ENCODE measurements at places on chromosomes 1 and 21.

DNA sequence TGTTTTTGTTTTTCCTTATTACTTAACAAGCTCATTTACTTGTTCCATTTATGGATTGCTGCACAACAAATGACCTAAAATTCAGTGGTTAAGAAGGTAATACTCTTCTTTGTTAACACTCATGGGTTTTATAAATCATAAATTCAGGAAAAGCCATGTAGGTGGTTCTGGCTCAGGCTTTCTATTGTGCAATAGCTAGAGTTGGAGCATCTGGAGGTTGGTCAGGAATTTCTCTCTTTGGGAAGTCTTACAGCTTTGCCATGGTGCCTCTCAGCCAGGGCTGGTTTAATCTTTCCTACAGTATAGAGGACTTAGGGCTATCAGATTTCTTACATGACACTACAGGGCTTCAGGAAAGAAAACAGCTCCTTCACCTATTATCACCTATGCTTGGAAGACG lies 1677.1 kb downstream of the KCNT2 start:
- no peaks in the 10 kb centered on the region for H3K4me1 ChIP-seq
- H3K27me3 ChIP-seq, result no peaks in the 10 kb centered on the region

- H3K4me3 ChIP-seq, result no peak overlapping the region
- peaks cover 7% of the 10 kb centered on the region for H3K4me1 ChIP-seq
- no peak overlapping the region for H3K27ac ChIP-seq
- H3K36me3 ChIP-seq, result peaks cover 3% of the 10 kb centered on the region
- no peak for DNase-seq
Observed at GRCh38 chr1:26536081-26536480, 6.5 kb downstream of the RPS6KA1 start.

GRCh38 chr1:63671514-63671913 lies 78.3 kb downstream of the PGM1 start:
- DNase-seq, result no peak
- H3K36me3 ChIP-seq, result no peaks in the 10 kb centered on the region
- H3K4me3 ChIP-seq, result no peak overlapping the region

- no peak overlapping the region for H3K27ac ChIP-seq
- no peaks in the 10 kb centered on the region for H3K4me1 ChIP-seq
- no peaks in the 10 kb centered on the region for H3K27me3 ChIP-seq
- no peaks in the 10 kb centered on the region for H3K36me3 ChIP-seq
- no peak overlapping the region for H3K4me3 ChIP-seq
- no peak for DNase-seq
Observed at GRCh38 chr1:33944846-33945245, 81.0 kb downstream of the HMGB4 start.

- no peaks in the 10 kb centered on the region for H3K36me3 ChIP-seq
- no peak overlapping the region for H3K4me3 ChIP-seq
- peaks cover 30% of the 10 kb centered on the region for H3K4me1 ChIP-seq
- DNase-seq, result no peak
- H3K27me3 ChIP-seq, result no peaks in the 10 kb centered on the region
Observed at GRCh38 chr21:16309250-16309971, 579.6 kb downstream of the USP25 start.

DNA sequence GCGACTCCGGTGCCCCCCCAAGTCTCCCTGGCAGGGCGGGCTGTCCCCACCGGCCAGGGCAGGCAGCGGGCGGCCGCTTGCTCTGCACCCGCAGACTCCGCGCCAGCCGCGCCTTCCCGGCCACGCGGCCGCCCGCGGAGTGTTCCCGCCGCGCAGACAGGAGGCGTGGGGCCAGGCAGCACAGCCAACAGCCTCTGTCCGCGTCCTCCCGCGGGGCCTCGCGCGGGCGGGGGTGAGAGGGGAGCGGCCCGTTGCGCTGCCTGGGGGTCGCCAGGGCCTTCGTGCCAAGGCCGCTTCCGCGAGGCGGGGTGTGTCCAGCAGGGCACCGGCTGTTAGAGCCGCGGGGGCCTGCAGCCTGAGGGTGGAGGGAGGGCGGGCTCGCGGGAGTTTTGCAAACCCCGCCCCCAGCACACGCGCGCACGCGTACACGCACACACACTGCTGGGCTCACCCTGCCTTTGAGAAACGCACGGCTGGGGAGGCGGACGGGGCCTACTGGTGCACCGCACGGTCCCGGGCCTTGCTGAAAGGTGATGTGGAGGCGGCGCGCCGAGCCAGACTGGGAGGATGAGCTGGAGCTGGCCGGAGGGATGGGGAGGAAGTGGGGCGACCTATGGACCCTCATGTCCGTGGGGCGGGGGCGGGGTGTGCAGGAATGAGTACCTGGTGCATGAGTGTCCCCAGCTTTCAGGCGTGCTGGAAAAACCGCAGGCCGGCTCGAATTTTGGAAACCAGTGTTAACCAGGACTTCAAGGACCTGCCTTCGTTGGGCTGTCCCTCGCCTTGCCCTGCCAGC lies 41.5 kb downstream of the KIAA1614 start:
- no peaks in the 10 kb centered on the region for H3K27me3 ChIP-seq
- DNase-seq, result no peak
- H3K27ac ChIP-seq, result no peak overlapping the region
- H3K4me3 ChIP-seq, result no peak overlapping the region
- no peaks in the 10 kb centered on the region for H3K4me1 ChIP-seq
- H3K36me3 ChIP-seq, result peaks cover 8% of the 10 kb centered on the region

DNA sequence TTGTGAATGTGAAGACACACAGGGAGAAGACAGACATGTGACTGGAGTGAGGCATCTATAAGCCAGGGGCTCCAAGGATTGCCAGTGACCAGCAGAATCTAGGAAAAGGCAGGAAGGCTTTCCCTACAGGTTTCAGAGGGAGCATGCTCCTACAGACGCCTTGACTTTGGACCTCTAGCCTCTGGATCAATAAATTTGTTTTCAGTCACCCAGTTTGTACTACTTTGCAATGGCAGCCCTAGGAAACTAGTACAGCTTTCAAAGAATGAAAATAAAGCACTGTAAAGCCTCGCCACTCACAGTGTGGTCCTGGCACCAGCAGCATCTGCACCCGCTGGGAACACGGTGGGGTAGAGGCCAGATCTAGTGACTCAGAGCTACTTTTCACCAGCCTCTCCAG lies 510.0 kb downstream of the LTN1 start:
- H3K27me3 ChIP-seq, result no peaks in the 10 kb centered on the region
- H3K4me3 ChIP-seq, result no peak overlapping the region
- no peaks in the 10 kb centered on the region for H3K36me3 ChIP-seq
- DNase-seq, result no peak

GRCh38 chr1:178844436-178844835 lies 26.4 kb downstream of the ANGPTL1 start:
- H3K4me3 ChIP-seq, result no peak overlapping the region
- no peak for DNase-seq
- no peak overlapping the region for H3K27ac ChIP-seq
- no peaks in the 10 kb centered on the region for H3K36me3 ChIP-seq

- H3K27ac ChIP-seq, result no peak overlapping the region
- H3K4me1 ChIP-seq, result no peaks in the 10 kb centered on the region
- no peak for DNase-seq
- no peaks in the 10 kb centered on the region for H3K27me3 ChIP-seq
Observed at GRCh38 chr21:26245428-26245827, 74.9 kb upstream of the APP start.

- no peak overlapping the region for H3K27ac ChIP-seq
- H3K4me3 ChIP-seq, result no peak overlapping the region
- H3K27me3 ChIP-seq, result no peaks in the 10 kb centered on the region
- no peaks in the 10 kb centered on the region for H3K36me3 ChIP-seq
Observed at GRCh38 chr1:244085891-244086290, 34.8 kb downstream of the ZBTB18 start.

- peaks cover 1% of the 10 kb centered on the region for H3K4me1 ChIP-seq
- no peak overlapping the region for H3K27ac ChIP-seq
- no peak overlapping the region for H3K4me3 ChIP-seq
- no peaks in the 10 kb centered on the region for H3K27me3 ChIP-seq
- DNase-seq, result peak; percentile 51
- H3K36me3 ChIP-seq, result no peaks in the 10 kb centered on the region
Observed at GRCh38 chr1:203172184-203173010, 3.2 kb downstream of the MYBPH start.

DNA sequence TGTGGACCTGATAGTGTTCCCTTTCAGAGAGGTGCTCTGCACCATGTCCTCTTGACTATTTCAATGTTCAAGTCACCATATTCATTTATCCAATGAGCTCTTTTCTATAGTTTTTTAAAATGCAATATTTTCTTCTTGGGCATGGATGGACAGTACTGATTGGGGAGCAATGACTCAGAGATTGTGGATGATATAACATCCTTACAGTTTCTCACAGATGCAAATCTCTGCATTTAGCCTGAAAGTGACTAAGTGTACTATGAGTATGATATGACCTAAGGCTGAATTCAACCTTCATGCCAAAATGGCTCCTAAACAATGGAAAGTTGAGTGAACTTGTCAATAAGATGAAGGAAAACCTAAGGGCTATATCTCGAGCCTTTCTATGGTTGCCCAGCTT lies 36.5 kb downstream of the C4BPA start:
- H3K27ac ChIP-seq, result no peak overlapping the region
- no peaks in the 10 kb centered on the region for H3K36me3 ChIP-seq
- no peaks in the 10 kb centered on the region for H3K4me1 ChIP-seq
- no peak for DNase-seq
- H3K27me3 ChIP-seq, result no peaks in the 10 kb centered on the region
- no peak overlapping the region for H3K4me3 ChIP-seq

- no peaks in the 10 kb centered on the region for H3K27me3 ChIP-seq
- H3K4me3 ChIP-seq, result no peak overlapping the region
- H3K4me1 ChIP-seq, result peaks cover 6% of the 10 kb centered on the region
- no peak for DNase-seq
- H3K36me3 ChIP-seq, result peaks cover 80% of the 10 kb centered on the region
- no peak overlapping the region for H3K27ac ChIP-seq
Observed at GRCh38 chr1:19257178-19257914, 5.7 kb downstream of the MRTO4 start.

GRCh38 chr1:27574871-27575831 lies 28.8 kb downstream of the AHDC1 start:
- no peaks in the 10 kb centered on the region for H3K36me3 ChIP-seq
- peak; percentile 77 for DNase-seq
- peaks cover 66% of the 10 kb centered on the region for H3K4me1 ChIP-seq

DNA sequence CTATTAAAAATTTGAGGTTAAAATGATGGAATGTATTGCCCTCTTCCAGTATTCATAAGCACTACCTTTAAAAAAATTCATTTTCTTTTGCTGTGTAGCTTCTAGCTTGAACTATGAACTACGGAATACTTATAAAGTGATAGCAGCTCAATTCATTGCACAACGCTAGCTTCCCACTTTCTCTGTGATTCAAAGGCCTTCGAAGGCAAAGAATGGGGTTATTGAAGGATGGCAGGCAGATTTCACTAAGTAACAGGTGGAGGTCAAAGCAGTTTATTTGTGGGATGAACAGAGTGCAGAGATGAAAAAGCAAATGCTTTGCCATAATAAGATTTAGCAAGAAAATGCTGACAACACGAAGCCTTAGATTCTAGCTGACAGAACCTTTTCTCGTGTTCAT lies 290.6 kb downstream of the NFIA start:
- H3K36me3 ChIP-seq, result no peaks in the 10 kb centered on the region
- no peak overlapping the region for H3K27ac ChIP-seq
- peak; percentile 11 for DNase-seq
- no peaks in the 10 kb centered on the region for H3K27me3 ChIP-seq
- no peak overlapping the region for H3K4me3 ChIP-seq

GRCh38 chr1:151811181-151811580 lies 6.0 kb upstream of the LINGO4 start:
- H3K4me1 ChIP-seq, result peaks cover 4% of the 10 kb centered on the region
- DNase-seq, result no peak
- H3K36me3 ChIP-seq, result no peaks in the 10 kb centered on the region
- no peak overlapping the region for H3K4me3 ChIP-seq
- H3K27ac ChIP-seq, result no peak overlapping the region
- no peaks in the 10 kb centered on the region for H3K27me3 ChIP-seq

- DNase-seq, result no peak
- H3K4me3 ChIP-seq, result no peak overlapping the region
- peaks cover 17% of the 10 kb centered on the region for H3K4me1 ChIP-seq
- H3K36me3 ChIP-seq, result peaks cover 39% of the 10 kb centered on the region
- no peaks in the 10 kb centered on the region for H3K27me3 ChIP-seq
Observed at GRCh38 chr1:21266119-21266774, 24.0 kb downstream of the ECE1 start.

GRCh38 chr1:85344256-85344694 lies 67.8 kb upstream of the BCL10 start:
- H3K27ac ChIP-seq, result no peak overlapping the region
- DNase-seq, result no peak
- H3K36me3 ChIP-seq, result no peaks in the 10 kb centered on the region
- H3K4me1 ChIP-seq, result peaks cover 11% of the 10 kb centered on the region
- H3K4me3 ChIP-seq, result no peak overlapping the region

GRCh38 chr1:17360272-17360956 lies 11.6 kb upstream of the PADI6 start:
- H3K27me3 ChIP-seq, result no peaks in the 10 kb centered on the region
- peaks cover 1% of the 10 kb centered on the region for H3K4me1 ChIP-seq
- H3K36me3 ChIP-seq, result no peaks in the 10 kb centered on the region
- H3K4me3 ChIP-seq, result no peak overlapping the region
- H3K27ac ChIP-seq, result no peak overlapping the region

GRCh38 chr1:245588116-245588639 lies 433.4 kb downstream of the KIF26B start:
- H3K4me3 ChIP-seq, result no peak overlapping the region
- no peak for DNase-seq
- no peak overlapping the region for H3K27ac ChIP-seq
- H3K4me1 ChIP-seq, result peaks cover 16% of the 10 kb centered on the region
- H3K36me3 ChIP-seq, result no peaks in the 10 kb centered on the region

GRCh38 chr1:93925206-93925605 lies 16.0 kb upstream of the GCLM start:
- no peak for DNase-seq
- no peaks in the 10 kb centered on the region for H3K36me3 ChIP-seq
- no peaks in the 10 kb centered on the region for H3K4me1 ChIP-seq
- H3K27ac ChIP-seq, result no peak overlapping the region
- no peak overlapping the region for H3K4me3 ChIP-seq
- H3K27me3 ChIP-seq, result no peaks in the 10 kb centered on the region

DNA sequence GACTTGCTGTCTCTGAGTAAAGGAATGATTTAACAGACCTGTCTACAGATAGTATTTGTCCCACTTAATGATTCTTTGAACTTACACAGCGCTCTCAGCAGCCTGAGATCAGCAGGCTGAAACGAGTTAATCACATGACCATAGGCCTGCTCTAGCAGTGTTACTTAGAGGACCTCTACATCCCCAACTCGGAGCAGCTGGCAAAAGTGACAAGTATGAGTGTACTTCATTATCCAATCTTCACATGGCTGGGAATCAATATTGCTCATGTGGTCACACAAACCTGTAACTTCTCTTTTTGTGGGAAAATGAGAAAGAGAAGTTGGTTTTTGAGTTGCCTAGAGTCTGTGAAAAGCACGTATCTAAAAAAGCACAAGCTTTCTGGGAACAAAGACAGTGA lies 11.4 kb upstream of the ATP13A2 start:
- DNase-seq, result no peak
- H3K4me3 ChIP-seq, result no peak overlapping the region
- peaks cover 47% of the 10 kb centered on the region for H3K36me3 ChIP-seq
- H3K4me1 ChIP-seq, result peaks cover 9% of the 10 kb centered on the region
- no peaks in the 10 kb centered on the region for H3K27me3 ChIP-seq

All from neuronal stem cell (in vitro differentiated cells).